RWPE2 (cell line): ENCODE measurements at places on chromosomes 6 and 20.

DNA sequence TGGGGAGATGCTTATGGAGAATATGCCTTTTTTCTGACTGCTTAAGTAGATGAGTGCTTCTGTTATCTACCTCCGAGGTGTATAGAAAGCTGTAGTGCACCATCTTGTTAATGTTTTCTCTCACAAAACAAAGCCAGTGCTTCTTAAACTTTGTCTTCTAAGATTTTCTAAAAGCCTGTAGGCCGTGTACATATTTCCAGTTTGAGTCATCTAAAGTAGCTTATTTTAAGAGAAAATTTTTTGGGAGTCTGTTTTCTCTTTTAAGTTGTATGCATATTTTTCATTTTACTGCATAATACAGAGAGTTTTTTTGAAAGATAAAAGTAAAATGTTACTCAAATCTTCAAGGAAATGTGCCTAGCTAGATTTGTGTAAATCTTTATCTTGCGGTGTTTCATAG lies 151.7 kb downstream of the GRIK2 start:
- no peak for DNase-seq

DNA sequence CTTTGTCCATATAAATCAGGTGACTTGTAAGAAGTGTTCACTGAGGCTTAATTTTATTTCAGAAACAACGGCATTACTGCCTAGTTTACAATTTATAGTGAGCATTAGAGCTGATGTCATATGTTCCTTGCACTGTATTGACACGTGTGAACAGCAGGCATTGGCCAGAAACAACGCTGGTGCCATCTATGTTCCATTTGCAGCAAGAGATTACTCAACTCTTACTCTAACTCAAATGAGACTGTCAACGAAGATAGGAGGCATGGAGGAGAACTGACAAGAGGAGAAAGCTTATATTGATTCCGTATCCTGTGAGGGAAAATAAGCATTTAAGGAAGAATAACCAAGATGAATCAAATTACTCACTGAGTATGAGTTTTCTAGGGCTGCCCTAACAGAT lies 48.4 kb downstream of the MTFR2 start:
- no peak for DNase-seq

DNA sequence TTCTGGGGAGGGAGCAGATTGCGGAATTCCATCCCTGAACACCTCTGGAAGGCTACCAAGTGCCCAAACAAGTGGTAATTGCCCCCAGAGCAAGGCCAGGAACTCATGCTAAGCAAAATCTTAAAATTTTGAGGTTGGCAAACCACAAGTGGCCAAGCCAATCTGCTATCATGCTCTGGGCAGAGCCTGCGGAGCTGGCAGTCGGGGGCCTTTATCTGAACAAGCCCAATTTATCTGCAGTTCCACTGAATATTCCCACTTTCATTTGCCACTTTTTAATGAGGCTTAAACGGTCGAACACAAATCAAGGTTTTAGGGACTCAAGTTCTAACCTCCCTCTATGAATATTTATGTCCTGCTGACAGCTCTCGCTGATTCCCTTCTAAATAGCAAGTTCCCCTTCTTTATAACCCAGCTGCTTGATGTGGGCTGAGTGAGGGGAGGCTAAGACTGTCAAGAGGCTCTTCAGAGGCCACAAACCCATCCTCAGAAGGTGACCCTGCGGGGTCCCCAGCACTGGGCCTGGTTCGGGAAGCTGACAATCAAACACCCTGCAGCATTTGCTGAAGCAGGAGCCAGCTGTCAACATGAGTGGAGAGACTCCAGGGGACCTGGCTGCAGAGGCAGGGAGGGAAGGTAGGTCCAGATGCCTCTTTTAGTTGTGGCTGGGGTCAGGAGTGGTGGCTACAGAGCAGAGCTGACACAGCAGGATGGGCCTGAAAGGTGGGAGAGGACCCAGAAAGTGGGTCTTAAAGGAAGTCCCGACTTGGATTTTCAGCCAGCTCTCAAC lies 11.9 kb downstream of the CCDC167 start:
- no peak for DNase-seq

DNA sequence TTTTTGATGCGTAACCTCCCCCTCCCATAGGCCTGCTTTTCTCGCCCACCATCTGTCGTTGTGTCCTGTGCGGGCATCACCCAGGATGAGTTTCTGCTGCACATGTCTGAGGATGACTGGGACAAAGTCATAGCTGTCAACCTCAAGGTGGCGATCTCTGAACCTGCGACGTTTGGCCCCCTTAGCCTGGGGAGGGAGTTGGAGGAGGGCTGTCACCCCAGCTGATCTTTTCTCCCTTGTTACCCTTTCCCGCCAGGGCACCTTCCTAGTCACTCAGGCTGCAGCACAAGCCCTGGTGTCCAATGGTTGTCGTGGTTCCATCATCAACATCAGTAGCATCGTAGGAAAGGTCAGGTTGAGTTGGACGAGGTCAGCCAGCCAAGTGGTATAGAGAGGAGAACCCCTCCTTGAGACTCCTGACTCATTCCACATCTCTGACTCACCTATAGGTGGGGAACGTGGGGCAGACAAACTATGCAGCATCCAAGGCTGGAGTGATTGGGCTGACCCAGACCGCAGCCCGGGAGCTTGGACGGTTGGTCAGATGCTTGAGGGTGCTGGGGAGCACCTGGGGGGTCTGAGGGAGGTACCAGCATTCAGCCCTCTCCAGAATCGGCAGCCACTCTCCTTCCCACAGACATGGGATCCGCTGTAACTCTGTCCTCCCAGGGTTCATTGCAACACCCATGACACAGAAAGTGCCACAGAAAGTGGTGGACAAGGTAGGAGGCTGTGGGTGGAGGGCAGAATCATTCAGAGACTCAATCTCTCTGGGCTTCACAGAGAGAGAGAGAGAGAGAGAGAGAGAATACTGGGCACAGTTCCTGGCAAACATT lies 954 bp downstream of the HSD17B8 start:
- DNase-seq: no peak

- DNase-seq: no peak
These were observed 215.5 kb downstream of the ADGB start for GRCh38 chr6:146814148-146814750.

DNA sequence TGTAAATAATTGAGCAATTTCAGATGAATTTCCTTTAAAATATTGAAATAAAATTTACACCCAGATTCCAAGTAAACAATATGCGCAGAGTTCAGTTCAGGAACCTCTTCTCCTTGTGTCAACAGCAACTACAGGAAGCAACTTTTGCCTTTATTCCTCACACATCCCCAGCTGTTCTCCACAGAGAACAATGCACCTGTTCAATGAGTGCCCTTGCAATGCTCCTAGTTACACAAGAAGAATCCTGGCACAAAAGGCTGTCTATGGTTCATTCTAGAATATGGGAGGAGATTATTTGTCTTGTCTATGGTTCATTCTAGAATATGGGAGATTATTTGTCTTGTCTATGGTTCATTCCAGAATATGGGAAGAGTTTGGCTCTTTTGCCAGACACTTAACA lies 454.9 kb downstream of the BTBD3 start:
- DNase-seq: no peak

- DNase-seq: no peak
These were observed 303.9 kb downstream of the CDKAL1 start for GRCh38 chr6:20838113-20838512.

DNA sequence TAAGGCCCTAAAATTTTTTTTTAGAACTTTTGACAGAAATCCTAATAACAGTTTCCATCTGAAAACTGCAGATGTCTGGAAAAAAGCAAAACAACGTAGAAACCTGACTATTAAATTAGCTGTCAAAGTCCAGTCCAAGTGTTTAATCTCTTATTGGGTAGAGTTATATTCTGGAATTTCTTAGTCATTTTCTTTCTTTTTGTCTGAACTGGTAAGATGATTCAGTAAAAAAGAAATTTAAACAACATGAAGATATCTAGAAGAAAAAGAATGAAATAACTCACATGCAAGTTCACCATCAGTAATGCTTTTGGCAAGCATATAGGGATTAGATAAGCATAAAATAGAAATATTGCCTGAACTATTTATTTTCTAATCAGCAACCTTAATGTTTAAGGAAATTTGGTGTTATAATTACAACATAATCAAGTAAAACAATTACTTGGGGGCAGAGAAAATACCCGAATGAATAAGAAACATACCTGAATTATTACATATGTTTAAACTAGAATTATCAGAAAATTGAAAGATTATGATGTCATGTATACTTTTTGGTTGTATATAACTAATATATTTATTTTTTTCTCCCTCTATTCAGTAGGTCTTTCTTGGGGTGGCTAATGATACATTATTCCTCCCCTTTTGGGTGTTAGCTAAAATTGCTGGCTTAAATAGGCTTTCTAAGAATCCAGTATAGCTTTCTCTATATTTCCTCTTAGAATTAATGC lies 51.1 kb downstream of the FAM83B start:
- no peak for DNase-seq

DNA sequence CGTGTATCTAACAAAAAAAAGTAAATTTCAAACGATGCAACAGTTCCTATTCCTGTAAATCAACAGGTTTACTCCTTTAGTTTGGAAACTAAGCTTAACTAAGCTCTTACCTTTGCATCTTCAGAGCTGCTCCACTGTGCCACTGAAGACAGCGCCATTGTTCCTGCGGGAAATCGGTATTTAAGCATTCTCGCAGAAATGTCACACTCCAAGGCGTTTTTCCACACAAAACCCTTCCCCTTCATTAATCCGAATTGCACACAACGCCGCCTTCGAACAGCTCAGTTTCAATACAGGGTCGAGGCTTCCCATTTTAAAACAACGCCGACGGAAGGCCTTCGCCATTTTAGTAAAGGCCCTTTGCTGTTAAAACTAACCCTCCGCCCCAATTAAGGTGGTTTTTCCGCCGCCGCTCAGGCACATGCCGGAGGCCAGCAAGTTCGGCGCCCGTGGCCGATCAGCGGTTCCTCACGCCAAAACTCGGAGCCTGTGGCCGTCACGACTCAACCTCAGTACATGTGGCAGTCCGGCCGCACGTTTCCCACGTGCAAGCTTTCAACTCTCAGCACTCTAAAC lies 35.4 kb upstream of the SYNCRIP start:
- no peak for DNase-seq

- DNase-seq: no peak
These were observed 248.7 kb upstream of the RREB1 start for GRCh38 chr6:6859105-6859504.

- no peak for DNase-seq
These were observed 8.4 kb upstream of the ADA start for GRCh38 chr20:44659931-44660330.

- no peak for DNase-seq
These were observed 13.1 kb downstream of the ZNF217 start for GRCh38 chr20:53580376-53581111.

DNA sequence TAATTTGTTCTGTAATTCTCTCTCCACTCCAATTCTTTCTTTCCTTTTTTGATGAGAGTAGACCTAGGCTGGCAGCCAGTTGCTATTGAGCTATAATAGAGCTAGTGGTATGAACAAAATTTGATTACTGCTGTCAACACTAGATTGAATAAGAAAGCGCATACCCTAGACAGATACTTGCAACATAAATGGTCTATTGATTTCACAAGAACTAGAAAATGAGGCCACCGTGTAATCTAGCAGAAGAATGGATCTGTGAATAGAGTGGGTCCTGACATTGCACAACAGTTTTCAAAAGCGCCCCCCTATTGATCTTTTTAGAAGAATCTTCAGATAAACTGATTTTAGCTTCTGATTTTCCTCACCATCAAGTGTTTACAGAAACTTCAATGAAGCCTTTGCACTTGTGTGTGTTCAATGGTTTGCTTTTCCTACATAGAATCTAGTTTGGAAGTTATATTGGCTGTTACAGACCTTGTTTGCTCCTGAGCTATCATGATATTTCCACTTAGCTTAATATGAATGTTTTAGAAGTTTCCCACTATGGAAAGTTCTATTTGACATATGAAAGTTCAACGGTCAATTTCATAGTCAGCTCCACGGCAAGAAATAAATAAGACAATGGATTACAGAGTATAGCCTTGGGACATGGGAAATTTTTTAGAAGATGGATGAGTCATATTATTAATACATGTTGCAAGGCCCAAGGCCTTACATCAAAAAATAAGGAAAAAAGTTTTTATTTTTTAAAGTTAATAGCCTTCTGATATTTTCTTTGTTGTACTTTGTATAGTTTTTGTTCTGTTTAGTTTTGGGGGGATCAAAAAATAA lies 55.6 kb downstream of the UTRN start:
- no peak for DNase-seq

- no peak for DNase-seq
These were observed 226.0 kb upstream of the TSHZ2 start for GRCh38 chr20:52746190-52746589.

- no peak for DNase-seq
These were observed 83.9 kb downstream of the SOD2 start for GRCh38 chr6:159608961-159609651.

GRCh38 chr20:36304786-36305495 lies 1.2 kb upstream of the DLGAP4 start:
- DNase-seq: no peak

DNA sequence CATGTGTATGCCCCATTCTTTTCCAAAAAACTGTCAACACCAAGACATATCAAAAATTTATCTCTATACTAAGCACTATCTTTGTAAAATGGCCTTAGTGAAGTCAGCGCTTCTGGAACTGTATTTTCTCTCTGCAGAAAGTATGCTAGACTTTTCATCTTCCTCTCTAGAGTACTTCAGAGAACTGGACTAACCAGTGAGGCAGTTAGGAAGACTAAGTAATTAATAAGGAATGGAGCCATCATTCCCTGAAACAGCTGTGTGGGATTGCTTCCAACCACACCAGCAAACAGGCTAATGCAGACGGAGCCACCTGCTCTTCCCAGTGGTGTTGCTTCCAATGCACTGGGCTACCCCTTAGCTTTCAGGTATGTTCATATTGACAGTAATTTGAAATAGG lies 169.1 kb upstream of the FUT9 start:
- DNase-seq: no peak

GRCh38 chr6:118469468-118469867 lies 78.6 kb upstream of the PLN start:
- no peak for DNase-seq

DNA sequence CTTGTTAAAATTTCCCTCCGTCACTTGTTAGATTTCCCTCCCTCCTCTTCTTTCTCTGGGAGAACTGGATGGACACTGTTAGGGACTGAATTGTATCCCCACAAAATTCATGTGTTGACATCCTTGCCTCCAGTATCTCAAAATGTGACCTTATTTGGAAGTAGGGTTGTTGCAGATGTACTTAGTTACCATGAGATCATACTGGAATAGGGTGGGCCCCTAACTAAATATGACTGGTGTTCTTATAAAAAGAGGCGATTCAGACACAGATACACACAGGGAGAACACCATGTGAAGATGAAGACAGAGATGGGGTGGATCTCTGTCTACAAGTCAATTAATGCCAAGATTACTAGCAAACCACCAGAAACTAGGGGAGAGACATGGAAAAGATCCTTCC lies 139.5 kb downstream of the ALDH8A1 start:
- no peak for DNase-seq

DNA sequence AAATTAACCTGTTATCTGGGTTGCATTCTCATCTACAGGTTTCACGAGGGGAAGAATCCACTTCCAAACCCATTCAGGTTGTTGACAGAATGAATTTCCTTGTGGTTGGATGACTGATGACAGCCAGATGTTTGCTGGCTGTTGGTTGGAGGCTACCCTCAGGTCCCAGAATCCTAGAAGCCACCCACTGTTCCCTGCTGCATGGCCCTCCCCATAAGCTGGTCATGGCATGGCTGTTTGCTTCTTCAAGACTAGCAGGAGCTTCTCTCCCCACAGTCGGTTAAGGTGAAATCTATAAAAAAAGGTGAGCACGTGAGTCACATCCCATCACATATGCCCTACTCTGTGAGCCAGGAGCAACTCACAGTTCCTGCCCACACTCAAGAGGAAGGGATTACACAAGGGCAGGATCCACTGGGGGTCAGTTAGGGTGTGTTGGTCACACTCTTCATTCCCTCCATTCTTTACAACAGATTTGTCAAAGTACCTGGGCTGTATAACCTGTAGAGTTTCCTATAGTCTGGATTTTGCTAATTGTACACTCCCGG lies 19.5 kb upstream of the RPS10 start:
- no peak for DNase-seq
